ENCODE measurements at places on chromosomes 11 and 22. TPM values are rescaled to one million over a fixed set of nuclear protein-coding genes. Genes with fewer than 3 reads are reported as not detected.

- no peak for DNase-seq
These were observed 69.0 kb upstream of the SYT13 start for GRCh38 chr11:45354976-45355705.

GRAMD4 gene
- 9.4 TPM for total RNA-seq

- no peak for DNase-seq
These were observed 55.4 kb downstream of the GRIA4 start for GRCh38 chr11:105665281-105665680.

DNA sequence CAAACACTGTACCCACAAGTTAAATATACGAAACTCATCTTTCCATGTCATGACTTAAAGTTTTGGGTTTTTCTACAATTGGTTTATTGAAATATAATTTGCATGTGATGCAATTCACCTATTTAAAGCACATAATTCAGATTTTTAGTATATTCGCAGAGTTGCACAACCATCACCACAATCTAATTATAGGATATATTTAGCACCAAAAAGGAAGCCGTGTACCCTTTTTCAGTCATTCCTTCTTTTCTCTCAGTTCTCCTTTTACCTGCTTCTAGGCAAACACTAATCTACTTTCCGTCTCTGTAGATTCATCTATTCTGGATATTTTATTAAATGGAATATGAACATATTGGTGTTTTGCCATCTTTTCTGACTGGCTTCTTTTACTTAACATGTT, 1458.1 kb upstream of the TENM4 start:
- DNase-seq, result no peak

DNA sequence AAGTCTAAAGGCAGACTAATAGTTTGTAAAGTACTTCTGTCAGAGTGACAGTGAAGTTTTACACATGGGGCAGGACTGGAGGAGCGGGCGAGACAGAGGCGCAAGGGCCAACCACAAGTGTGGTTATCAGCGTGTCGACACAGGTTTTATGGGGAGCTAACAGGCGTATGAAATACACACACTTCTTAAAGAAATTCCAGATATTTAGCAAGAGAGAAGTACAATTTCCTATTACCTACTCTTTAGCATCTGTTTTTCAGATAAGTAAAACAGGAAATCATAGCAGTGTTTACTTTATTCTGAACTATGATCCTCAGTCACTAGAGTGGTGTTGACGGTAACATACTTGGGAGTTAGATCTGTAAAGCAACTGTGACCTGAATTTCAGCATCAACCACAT, 22.5 kb downstream of the VSIG10L2 start:
- no peak for DNase-seq

OVOL1 gene
- total RNA-seq, result not detected

GRCh38 chr22:38415046-38415445, 40.0 kb downstream of the KCNJ4 start:
- no peak for DNase-seq

DNA sequence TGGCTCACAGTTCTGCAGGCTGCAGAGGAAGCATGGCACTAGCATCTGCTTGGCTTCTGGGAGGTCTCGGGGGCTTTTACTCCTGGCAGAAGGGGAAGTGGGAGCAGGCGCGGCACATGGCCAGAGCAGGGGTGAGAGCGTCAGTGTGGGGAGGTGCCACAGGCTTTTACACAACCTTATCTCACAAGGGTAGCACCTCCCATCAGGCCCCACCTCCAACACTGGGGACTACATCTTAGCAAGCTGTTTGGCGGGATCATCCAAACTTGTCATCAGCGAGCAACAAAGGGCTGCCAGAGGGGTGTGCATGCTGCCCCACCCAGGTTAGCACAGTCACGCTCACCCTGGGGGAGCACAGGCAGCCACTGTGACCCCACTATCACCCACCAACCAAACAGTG, 18.9 kb upstream of the YPEL1 start:
- no peak for DNase-seq

DNA sequence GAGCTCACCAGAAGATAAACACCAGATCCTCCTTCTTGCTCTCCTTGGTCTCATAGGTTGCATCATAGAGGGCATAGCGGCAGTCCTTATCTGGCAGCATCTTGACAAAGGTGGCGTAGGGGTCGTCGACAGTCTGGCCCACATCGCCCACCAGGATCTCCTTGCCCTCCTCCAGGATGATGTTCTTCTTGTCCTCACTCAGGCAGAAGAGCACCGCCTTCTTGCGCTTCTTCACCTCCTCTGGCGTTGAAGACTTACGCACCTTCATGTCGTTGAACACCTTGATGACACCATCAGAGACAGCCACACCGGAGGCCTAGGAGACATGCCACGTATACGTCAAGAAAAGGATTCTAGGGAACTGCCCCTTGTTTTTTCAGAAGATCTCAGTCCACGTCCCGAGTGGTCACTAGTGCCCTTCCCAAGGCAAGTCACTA, 2.0 kb downstream of the CFL1 start:
- no peak for DNase-seq

GRCh38 chr11:102318469-102318868, 1.2 kb downstream of the BIRC3 start:
- DNase-seq, result no peak
